ENCODE measurements at places on chromosomes 11 and 22.

DNA sequence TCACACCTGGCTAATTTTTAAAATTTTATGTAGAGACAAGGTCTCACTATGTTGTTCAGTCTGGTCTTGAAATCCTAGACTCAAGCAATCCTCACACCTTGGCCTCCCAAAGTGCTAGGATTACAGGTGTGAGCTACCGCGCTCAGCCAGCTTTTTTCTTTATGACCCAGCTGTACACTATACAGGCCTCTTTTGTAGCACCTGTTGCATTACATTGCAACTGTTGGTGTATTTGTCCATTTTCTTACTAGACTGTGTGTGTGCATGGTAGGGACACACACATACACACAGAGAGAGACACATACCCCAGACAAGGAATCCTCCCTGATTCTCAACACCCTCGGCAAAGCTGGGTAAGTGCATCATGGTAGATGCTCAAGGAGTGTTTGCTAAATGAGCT is 61.7 kb downstream of the NAV2 start:
- no peak for DNase-seq
- no peaks in the 10 kb centered on the region for H3K36me3 ChIP-seq
- no peak overlapping the region for H3K4me3 ChIP-seq
- H3K4me1 ChIP-seq = peaks cover 57% of the 10 kb centered on the region

DNA sequence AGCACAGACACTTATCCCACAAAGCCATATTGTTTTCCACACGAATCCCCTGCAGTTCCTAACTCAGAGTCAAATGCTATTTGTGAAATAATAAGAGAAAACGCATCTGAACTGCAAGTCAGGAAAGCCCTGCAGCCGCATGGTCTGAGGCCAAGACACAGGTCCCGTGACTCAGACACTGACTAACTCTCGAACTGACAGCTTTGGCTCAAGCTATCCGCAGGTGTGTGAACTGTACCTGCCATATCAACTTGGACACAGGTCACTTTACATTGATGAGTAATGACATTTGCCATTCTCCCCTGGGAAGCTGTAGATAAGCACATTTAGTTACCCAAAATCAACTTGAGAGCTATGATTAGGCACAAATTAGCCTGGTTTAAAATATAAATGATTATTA is 34.9 kb upstream of the NFRKB start:
- H3K4me3 ChIP-seq = no peak overlapping the region
- no peak for DNase-seq
- H3K27ac ChIP-seq = no peak overlapping the region
- peaks cover 18% of the 10 kb centered on the region for H3K4me1 ChIP-seq
- peaks cover 6% of the 10 kb centered on the region for H3K27me3 ChIP-seq

- peak; percentile 89 for DNase-seq
- no peaks in the 10 kb centered on the region for H3K4me1 ChIP-seq
- peaks cover 55% of the 10 kb centered on the region for H3K27me3 ChIP-seq
- H3K27ac ChIP-seq = no peak overlapping the region
- no peaks in the 10 kb centered on the region for H3K36me3 ChIP-seq
- no peak overlapping the region for H3K4me3 ChIP-seq
Observed at GRCh38 chr11:119493712-119494111, 70.7 kb upstream of the THY1 start.

DNA sequence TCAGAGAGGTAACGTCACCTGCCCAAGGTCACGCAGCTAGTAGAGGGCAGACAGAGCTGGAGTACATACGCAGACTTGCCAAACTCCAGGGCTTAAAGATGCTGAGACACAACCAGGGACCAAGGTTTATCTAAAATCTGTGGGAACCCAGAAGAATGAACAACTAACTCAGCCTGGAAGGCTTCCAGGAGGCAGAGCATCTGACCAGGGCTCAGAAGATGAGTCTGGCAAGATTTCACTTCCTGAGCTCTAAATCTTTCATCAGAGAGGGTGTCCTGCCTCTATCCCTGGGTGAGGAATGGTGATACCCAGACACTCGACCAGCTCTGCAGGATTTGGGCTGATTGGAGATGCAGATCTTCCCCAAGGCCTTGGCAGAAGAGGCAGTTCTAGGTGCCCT is 9.1 kb downstream of the GAL3ST1 start:
- H3K27ac ChIP-seq = no peak overlapping the region
- no peak overlapping the region for H3K4me3 ChIP-seq
- no peaks in the 10 kb centered on the region for H3K36me3 ChIP-seq
- H3K4me1 ChIP-seq = peaks cover 19% of the 10 kb centered on the region
- H3K27me3 ChIP-seq = peaks cover 20% of the 10 kb centered on the region
- DNase-seq = no peak

DNA sequence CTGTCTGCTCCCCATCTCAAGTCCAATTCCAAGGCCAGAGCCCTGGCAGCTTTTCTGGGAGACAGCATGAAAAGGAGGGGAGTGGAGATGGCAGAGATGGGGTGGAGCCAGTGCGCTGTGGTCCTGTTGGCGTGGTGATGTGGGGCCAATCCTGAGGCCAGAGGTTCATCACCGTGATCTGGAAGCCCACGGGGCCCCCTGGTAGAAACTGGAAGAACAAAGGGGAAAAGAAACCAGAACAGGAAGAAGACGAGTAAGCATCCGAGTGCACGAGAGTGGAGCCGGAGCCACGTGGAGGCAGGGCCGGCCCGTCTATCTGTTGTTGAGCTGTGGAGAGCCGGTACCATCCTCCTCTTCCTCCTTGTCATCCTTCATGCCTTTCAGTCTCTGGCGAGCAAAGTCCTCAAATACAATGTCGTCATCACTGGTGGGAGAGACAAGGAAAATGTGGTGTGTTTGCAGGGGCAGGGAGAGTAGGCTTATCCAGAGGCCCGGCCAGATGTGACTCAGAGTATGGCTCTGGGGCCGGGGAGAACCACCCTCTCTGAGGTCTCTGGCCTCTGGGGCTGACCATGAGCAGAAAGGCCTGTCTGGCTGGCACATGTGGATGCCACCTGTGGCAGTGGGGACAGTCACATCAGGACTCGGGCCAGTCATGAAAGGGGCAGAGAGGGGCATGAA is 25.4 kb downstream of the TPBGL start:
- no peaks in the 10 kb centered on the region for H3K4me1 ChIP-seq
- no peaks in the 10 kb centered on the region for H3K36me3 ChIP-seq
- no peak for DNase-seq
- H3K27ac ChIP-seq = no peak overlapping the region

- H3K27ac ChIP-seq = peak overlapping the region; percentile 41
- H3K4me1 ChIP-seq = peaks cover 19% of the 10 kb centered on the region
- peaks cover 3% of the 10 kb centered on the region for H3K27me3 ChIP-seq
- no peak for DNase-seq
Observed at GRCh38 chr11:66192181-66192863, 76.1 kb upstream of the RAB1B start.

Data from nephron progenitor cell (in vitro differentiated cells).